Epithelial cell of proximal tubule (primary cell): ENCODE measurements at places on chromosomes 16 and 17.
A peak's percentile ranks its signal among the peaks of the same experiment; 100 is the strongest.

DNA sequence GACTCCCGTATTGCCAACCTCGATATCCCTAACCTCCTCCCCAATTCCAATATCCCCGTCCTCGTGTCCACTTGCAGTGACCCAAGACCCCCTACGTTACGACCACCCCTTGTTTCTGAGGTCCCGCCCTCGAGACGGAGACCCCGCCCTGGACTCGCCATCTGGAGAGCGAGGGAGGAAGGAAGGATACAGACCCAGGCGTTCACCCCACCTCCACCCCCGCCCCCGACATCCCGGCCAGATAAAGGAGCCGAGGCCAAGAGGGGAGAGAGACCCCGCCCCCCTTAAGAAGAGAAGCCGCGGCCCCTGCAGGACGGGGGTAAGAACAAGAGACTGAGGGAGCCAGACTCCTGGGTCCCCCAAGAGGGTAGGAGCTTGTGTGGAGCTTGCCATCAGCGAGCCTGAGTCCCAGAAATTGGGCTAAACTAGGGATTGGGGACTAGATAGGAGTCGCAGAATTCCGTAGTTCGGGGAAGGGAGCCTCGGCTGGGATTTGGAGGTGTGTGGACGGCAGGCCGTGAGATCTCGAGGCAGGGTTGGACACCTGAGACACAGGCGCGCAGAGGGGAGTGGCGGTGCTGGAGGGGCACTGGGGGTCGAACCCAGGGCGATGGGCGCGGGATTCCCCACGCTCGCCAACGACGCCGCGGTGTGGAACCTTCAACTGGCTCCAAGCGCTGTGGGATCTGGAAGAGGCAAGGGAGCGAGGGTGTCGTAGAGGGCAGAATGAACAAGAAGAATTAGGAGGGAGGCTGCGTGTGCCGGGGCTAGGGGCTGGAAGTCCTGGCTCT lies at the start of gene BCL6B:
TSS of gene BCL6B (plus strand) at position 270 of the 791 bp plus-strand sequence. CDS start 622 bp downstream, outside the sequence.
- no peak for DNase-seq

GRCh38 chr17:69962436-69962995 lies 112.5 kb upstream of the KCNJ16 start:
- DNase-seq, result no peak

- DNase-seq, result peak; percentile 19
Observed at GRCh38 chr17:66715745-66716156, 119.2 kb upstream of the CACNG5 start.

DNA sequence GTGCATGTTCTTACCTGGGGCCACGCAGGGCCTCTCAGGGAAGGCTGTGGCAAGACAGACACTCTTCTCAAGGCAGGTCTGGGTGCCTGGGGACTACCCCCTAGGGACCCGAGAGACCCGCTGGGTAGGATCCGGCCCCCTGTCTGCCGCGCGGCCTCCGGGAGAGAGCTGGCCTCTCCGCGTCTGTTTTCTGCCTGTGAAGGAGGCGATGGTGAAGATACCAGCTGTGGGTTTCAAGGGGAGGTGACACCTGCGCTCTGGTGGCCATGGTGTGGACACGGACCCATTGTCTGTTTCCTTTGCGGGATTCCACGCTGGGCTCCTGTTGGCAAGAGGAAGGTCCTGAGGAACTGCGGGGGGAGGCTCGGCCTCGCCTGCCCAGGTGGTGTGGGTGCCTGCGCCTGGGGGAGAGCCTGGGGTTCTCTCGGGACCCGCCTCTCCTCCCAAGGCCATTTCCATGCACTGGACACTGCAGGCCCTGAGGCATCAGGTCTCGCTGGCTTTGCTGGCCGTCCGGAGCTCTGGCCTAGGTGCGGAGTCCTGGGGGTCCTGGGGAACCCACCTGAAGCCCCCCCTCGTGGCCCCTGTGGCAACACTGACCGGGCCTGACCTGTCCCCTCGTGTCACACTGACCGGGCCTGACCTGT lies 12.2 kb upstream of the METRNL start:
- DNase-seq, result no peak

- no peak for DNase-seq
Observed at GRCh38 chr17:82244413-82245133, 15.7 kb downstream of the SLC16A3 start.
